Muscle of arm (tissue), 14 donors: ENCODE measurements at places on chromosomes 6 and 20. TPM values are rescaled to one million over a fixed set of nuclear protein-coding genes. Genes with fewer than 3 reads are reported as not detected.

- DNase-seq, result no peak
Measured at GRCh38 chr6:37507077-37507476, 7.4 kb upstream of the CCDC167 start.

DNA sequence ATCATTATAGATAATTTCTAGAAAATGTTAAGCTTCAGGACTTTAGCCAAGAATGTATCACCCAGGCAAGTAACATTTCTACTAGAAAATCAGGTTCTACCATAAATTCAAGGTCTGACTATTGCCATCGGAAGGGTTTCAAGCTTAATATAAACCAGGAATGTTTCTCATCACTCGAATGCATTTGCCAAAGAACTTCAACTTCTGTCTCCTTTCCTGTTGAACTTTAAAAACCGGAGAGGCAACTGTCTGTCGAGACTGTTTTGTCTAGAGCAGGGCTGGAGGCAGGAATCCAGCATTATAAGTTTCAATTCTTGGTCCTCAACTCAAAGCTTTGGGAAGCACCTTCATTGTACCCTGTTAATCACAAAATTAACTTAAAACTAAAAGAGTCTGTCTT lies 264.7 kb downstream of the ZNF217 start:
- DNase-seq, result no peak

DNA sequence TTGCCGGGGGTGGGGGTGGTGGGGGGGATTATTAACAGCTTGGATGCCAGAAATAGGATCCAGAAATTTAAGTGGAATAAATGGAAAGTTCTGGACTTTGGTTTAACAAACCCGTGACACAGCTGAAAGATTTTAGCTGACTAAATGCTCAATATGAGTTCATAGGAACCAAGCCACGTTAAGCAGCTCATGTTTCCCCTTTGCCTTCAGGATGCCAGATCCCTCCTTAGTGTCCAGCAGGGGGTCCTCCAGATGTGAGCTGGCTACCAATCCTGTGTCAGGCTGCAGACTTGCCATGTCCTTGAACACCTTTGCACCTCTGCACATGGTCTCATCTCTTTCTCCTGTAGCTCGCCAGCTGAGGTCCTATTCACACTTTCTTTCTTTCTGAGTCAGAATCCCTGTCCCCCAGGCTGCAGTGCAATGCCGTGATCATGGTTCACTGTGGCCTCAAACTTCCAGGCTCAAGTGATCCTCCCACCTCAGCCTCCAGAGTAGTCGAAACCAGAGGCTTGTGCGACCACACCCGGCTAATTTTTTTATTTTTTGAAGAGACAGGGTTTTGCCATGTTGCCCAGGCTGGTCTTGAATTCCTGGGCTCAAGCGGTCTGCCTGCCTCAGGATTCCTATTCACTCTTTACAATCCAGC lies 133.3 kb upstream of the ARMC2 start:
- no peak for DNase-seq

Gene IL17F
- polyA plus RNA-seq, result not detected
